CD4-positive, alpha-beta T cell (primary cell): ENCODE measurements at places on chromosomes 6 and 20. TPM values are rescaled to one million over a fixed set of nuclear protein-coding genes. Genes with fewer than 3 reads are reported as not detected.

DNA sequence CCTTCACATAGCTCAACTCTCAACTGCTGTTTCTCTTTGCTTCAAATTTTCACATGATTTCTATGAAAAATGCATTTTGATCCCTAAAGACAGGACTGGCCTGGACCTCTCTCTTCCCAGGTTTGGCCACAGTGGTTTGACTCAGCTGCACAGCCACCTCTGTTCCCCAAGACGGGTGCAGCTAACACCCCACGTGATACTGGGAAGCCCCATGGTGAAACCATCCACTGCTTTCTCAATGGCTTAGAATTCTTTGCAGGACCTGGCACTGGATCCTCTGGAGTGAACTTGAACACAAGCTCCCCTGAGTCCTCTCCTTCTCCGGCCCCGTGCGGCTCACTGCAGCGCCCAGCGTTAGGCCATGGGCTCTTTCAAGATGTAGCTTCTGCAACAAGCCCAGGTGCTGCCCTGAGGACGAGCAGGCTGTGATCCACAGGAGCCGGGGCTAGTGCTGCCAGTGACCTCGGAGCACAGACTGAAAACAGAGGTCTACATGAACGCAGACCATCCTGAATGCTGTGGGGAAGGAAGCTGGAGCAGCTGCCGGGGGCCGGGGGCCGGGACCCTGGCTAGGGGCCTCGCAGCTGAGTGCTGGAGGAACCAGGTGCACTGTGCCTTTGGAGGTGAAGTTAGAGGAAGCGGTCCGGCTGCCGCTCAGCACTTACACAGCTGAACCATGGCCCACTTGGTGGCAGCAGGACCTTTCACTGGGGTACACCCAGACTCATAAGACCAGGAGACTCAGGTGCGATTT is 58.8 kb upstream of the MPC1 start:
- DNase-seq: no peak

DNA sequence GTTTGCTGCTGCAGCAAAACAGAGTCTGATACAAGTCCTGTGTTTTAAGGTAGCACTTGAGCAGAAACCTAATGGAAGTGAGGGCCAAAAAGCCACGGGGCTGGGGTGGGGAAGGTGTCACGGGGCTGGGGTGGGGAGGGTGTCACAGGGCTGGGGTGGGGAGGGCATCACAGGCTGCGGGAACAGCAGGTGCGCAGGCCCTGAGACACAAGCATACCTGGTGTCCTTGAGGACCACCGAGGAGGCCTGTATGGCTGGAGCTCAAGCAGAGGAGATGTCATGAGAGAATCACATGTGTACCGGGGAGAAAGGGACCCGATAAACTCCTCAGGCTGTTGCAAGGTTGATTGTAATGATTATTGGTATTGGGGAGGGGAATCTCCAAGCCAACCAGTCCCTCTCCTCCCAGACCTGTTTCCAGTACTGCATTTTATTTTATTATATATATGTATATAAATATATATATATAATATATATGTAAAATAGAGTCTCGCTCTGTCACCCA is 13.6 kb upstream of the SPO11 start:
- DNase-seq: no peak

DNA sequence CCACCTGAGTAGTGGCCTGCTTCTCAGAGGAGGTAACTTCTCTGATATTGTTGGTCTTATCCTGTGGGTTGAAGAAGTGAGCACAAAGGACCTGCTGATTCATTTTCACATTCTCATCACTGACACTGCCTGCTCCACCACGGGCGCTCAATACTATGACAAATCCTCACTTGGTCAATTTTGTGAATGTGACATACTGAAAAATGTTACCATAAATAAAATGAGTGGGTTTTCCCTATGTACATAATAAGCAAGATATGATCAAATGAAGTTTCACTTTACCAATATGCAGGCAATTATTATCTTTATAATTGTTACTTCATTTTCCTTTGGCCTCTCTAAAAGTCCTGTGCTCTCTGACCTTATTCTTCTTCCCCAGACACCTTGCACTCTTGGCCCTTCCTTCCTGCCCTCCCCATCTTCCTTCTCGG is 71.5 kb upstream of the RIPOR2 start:
- peak; percentile 64 for DNase-seq

- DNase-seq: no peak
Measured at GRCh38 chr6:43129434-43130194, 41.5 kb upstream of the SRF start.

Gene DLL1
- total RNA-seq: 7.2 TPM

Gene PAX1
- not detected for total RNA-seq

DNA sequence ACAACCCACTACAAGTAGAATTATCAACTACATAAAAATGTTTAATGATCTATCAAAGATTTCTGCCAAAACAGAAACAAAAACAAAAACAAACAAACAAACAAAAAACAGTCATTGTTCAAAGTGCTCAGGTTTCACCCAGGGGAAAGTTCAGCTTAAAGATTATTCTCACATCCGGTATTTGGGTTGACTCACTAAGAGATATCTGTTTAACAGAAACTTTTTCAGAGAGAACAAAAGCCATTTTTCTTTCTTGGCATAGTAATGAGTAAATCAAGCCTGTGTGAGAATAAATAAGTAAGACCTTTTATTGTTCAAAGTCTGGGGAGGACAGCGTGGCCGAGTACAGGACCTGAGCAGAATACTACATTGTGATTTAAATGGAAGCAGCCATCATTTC is 143.6 kb downstream of the RCAN2 start:
- no peak for DNase-seq

DNA sequence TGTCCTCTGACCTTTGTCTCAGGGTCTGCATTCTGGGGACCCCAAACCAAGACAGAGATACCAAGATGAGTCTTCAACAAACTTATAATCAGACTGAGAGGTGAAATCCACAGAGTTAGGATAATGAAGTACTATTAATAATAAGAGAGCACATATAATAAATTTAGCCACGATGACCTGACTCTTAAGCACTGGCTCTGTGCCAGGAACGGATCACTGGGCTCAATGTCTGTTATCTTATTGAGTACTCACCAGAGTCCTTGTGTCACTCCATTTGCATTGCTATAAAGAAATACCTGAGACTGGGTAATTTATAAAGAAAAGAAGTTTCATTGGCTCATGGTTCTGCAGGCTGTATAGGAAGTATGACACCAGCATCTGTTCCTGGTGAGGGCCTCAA is 18.9 kb upstream of the ITPR3 start:
- DNase-seq: no peak

Gene RBPJL
- total RNA-seq: not detected

GRCh38 chr20:38208088-38208487 is 43.0 kb upstream of the TGM2 start:
- no peak for DNase-seq

GRCh38 chr20:53179749-53180148 is 207.6 kb downstream of the TSHZ2 start:
- DNase-seq: no peak

GRCh38 chr6:152471456-152472265 is 165.5 kb downstream of the SYNE1 start:
- no peak for DNase-seq

DNA sequence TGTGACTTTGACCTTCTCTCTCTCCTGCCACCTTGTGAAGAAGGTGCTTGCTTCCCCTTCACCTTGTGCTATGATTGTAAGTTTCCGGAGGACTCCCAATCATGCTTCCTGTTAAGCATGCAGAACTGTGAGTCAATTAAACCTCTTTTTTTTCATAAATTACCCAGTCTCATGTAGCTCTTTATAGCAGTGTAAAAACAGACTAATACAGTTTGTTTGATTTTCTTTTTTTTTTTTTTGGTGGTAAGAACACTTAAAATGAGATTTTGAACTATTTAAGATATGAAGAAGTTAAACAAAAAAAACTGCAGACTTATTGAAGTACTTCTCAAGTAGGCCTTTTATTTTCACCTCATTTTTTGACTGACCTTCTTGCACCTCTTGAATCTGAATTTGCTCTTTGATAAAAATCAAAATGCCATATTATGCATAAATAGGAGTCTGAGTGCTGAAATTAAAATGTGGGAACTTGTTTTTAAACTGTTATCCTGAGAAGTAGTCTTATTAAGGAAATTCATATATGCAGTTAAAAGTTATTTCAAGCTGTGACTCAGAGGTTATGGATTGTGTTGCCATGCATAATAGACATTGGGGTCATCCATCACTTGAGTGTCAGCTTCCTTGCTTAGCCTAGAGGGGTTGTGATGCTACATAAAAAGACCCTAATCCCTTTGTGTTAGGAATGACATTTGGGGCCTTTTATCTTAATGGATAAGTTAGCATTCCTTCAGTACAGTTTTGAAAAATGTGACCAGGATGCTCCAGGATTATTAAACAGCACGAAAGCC is 447.9 kb upstream of the FKBP1C start:
- no peak for DNase-seq

Gene ISM1
- total RNA-seq: 1.1 TPM
